ENCODE measurements at places on chromosomes 16 and 17.
A peak's percentile ranks its signal among the peaks of the same experiment; 100 is the strongest.

DNA sequence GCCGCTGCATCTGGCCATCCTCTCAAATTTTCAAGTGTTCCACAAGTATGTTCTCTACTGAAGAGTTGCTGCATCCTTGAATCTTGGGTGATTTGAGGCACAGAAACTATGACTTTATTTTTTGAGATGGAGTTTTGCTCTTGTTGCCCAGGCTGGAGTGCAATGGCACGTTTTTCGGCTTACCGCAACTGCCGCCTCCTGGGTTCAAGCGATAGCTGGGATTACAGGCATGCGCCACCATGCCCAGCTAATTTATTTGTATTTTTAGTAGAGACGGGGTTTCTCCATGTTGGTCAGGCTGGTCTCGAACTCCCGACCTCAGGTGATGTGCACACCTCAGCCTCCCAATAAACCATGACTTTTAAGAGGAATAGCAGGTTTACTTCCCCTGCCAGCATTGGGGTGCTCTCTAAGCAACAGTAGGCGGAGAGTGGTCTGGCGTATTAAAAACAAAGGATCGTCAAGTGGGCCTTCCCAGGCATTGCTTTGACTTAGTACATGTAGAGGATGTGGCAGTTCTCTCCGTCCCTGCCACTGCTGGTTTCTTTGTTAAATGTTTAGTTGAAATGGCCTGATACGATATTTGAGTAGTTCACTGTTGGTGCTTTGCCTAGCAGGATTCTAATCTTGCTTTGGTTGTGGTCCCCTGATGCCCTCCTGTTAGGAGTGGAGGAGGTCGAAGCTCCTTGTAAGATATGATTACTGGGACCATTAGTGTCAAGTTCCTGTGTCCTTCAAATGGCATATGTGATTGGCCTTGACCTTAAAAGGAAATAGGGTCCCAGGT, 9.5 kb downstream of the PYCARD start:
- DNase-seq: no peak

- no peak for DNase-seq
Measured at GRCh38 chr17:50884439-50885311, 18.5 kb upstream of the TOB1 start.

DNA sequence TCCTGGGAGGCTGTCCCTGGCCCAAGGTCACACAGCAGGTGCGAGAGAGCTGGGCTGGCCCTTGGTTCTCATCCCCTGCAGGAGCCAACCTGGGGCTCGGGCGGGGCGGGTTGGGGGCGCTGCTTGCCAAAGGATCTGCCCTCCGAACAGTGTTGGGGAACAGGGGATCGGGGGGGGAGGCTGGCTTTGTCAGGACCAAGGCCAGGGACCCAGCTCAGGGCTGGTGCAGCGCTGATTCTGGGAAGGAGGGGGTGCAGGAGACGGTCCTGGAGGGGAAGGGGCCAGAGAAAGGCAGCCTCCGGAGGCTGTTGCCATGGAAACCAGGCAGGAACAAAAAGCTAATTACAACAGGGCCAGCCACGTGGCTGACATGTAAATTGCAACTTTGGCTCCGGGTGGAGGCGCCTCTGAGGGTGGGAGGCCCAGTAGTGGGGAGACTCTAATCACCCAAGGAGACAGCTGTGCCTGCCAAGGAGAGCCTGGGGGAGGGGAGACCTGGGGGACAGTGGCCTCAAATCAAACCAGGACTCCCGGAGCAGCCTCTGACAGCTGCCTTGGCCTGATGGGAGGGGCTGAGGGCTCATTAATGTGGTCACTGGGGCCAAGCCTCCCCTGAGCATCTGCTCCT, 1.3 kb downstream of the TUBB3 start:
- peak; percentile 41 for DNase-seq

GRCh38 chr17:63490329-63490728, 13.5 kb downstream of the ACE start:
- DNase-seq: no peak

GRCh38 chr17:4162321-4162720, 19.3 kb downstream of the CYB5D2 start:
- DNase-seq: no peak

DNA sequence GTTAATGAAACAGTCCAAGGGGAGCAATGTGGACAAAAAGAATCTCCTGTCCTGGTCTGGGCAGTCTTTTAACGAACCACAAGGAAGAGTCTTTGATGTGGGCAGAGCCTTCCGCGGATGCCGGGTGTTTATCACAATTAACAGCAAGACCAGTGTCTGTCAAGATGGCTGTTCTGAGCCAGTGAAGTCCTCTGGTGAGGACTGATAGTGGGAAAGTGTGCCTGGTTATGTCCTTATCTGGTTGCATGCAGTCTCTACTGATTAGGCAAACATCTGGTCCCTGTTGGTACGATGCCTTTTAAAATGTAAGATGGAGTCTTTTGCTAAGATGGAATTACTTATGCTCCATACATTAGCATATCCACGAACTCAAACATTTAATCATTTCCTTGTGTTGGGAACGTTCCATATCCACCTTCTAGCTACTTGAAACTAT, 88.5 kb downstream of the ZNF18 start:
- DNase-seq: no peak

GRCh38 chr16:52405441-52405840, 141.5 kb downstream of the TOX3 start:
- DNase-seq: no peak

DNA sequence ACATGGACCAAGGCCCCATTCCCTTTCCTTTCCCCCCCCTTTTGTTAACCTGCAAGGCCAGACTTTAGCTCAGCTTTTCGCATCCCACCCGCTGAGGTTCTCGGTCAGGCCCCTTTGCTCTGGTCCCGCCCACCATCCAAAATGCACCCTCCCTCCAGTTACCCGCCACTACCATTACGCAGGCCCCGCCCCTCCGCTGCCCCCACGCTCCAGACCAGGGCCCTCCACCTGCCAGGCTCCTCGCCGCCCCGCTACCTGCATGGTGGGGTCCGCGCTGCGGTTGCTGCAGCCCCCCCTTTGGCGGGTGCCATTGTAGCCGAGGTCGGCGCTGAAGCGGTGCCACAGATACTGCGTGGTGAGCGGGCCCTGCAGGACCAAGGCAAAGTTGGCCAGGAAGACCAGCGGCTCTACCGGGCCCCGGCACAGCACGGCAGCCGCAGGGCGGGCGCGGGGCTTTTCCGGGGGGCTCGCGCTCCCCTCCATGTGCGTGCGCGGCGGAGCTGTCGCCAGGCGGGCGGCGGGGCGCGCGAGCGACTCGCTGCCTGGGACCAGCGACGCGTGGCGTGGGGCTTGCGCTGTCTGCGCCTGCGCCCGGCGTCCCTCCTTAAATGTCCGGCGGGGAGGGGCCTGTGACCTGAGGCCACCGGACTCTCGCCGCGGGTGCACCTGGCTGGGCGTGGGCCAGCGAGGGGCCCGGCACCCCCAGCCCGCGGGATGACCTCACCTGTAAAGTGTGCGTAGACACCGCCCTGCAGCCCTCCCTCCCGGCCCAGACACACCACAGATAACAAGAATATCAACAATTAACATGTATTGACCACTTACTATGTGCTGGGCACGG, at the start of gene SLC46A1:
TSS of gene SLC46A1 (minus strand) at position 581 of the 841 bp plus-strand sequence. CDS start at position 483, 98 bp downstream.
- peak; percentile 82 for DNase-seq

DNA sequence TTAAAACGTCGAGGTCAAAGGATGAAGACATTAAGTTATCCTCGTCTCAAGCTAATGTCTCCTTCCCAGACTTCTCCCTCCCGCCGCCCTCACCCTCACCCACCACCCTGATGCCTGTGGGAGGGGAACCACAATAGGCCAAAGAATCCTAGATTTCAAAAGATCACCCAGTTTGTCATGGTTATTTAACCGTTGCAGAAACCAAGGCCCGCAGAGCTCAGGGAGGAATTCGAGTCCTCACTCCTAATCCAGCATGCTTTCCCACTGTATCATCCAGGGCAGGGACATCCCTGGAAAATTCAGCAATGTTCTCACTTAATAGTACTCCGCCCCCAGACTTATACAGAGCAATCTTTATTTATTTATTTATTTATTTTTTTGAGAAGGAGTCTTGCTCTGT, 41.8 kb upstream of the MYH10 start:
- no peak for DNase-seq

GRCh38 chr16:15790458-15790857, 66.4 kb downstream of the MYH11 start:
- no peak for DNase-seq

DNA sequence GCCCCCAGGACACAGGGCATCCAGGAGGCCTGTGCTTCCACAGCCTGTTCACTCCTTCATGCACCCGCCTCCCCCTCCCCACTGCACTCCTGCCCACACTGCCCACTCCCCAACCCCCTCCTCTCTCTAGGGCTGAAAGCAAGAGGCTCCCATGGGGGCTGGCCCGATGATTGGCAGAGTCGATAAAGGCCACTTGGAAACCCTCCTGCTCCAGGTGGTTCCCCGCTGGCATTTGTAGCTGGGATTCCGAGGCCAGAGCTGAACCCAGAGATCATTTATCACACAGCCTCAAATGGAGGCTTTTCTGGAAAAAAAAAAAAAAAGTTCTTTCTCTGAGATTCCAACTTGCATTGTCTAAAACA, 74.1 kb downstream of the SREBF1 start:
- no peak for DNase-seq

DNA sequence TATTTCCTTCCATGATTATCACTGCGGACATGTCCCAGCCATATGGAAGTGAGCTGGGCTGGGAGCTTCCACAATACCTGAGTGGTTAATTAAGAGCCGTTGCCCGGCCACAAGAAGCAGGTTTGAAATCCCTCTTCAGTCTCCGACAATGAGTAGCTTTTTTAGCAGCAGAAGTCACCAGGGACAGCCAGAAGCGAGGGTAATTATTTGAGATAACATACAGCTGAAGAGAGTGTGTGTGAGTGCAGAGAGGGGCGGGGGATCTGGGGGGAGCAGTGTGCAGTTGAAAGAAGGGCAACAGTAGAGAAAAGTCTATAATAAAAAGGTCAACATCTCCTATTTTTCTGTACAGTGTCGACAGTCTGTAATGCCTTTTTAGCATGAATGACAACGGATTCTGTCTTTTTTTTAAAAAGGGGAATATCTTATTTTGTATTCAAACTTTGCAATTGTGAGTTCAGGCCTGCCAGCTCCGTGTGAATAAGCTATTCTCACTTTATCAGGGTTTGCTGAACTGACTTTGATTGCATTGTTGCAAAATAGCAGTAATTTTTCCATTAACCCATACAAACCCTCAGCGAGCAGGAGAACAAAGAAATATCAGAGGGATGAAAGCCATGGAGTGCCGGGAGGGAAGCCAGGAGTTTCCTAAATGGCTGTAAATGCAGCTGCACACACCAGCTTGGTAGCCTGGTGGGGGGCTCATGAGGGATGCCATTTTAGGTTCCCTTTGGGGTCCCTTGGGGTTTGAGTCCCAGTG, 220.3 kb upstream of the IRX3 start:
- no peak for DNase-seq

DNA sequence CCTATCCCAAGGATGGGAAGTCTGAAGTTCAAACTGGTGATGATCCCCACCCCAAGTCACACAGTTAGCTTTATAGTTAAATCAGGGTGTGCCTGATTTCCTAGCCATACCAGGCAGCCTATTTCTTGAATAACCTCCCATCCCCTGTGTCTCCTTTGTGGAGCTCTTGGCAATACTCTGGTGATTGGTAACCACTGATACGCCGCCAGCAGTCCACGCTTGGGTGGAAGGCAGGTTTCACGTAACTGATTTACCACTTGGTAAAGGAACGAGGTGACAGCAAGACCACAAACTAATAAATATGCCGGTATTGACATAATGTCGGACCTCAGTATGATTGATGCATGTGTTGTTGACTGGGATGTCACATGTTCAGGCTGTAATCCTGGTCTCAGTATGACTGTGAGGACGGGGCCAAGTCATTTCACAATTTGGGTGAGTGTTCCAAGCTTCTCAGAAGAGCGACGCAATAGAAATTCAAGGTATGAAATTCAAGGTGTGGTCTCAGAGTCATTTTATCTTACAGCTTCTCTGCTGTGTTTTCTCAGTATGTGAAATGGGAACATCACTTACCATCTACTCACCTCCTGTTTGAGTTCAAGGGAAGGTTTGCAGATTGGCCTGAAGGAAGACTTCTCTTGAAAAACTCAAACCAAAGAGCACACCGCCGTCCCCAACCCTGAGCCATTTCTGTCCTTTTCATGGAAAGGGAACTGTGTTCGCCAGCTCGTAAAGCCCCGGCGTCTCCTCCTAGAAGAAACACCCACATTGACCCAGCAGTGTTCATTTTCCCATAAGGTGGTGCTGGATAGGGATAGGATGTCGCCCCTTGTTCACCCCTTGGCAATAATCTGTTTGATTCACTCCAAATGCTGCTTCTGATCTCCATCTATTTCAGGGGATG, 678.9 kb downstream of the WWOX start:
- DNase-seq: no peak

DNA sequence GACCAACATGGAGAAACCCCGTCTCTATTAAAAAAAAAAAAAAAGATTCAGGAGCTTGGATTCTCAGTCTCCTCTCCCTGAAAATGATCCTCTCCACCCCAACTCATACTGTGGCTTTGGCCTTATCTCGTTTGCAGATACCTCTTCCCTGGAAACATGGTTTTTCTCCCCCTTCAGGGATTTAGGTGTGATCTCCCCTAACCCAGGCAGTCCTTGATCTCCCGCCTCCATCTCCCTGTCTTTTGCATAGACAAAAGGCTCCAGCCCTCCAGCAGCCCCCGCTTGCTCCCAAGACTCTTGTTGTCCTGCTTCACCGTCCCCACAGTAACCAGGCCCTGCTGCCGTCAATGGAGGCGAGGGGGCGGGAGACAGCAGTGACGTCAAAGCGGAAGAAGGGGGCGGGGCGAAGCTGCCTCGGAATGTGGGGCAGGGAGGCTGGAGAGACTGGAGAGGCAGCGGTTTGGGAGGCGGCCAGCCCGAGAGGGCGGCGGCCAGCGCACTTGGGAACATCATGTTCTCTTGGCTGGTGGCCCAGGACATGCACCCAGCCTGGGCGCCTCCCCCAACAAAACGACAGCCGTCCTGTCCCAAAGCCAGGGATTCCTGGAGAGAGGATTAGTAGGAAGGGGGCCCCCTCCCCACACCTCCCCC, 1.9 kb upstream of the PER1 start:
- DNase-seq: peak; percentile 82

DNA sequence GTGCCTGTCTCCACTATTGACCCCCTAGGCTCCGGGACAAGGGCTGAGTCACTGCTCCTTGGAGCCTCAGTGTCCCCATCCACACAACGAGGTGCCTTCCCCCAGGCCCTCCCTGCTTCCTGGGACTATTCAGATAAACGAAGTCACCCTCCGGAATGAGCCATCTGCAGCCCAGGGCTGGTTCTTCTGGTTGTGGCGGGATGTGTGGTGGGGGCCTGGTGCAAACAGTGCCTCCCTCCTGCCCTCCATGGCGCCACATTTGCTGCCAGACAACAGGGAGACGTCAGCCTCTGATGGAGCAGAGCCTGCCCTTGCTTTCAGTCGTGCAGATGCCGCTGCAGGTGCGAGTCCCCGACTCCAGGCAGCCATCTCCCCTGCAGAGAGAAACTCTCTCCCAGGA, 5.1 kb upstream of the KRT16 start:
- no peak for DNase-seq
